ENCODE measurements at places on chromosomes 3 and 15.

DNA sequence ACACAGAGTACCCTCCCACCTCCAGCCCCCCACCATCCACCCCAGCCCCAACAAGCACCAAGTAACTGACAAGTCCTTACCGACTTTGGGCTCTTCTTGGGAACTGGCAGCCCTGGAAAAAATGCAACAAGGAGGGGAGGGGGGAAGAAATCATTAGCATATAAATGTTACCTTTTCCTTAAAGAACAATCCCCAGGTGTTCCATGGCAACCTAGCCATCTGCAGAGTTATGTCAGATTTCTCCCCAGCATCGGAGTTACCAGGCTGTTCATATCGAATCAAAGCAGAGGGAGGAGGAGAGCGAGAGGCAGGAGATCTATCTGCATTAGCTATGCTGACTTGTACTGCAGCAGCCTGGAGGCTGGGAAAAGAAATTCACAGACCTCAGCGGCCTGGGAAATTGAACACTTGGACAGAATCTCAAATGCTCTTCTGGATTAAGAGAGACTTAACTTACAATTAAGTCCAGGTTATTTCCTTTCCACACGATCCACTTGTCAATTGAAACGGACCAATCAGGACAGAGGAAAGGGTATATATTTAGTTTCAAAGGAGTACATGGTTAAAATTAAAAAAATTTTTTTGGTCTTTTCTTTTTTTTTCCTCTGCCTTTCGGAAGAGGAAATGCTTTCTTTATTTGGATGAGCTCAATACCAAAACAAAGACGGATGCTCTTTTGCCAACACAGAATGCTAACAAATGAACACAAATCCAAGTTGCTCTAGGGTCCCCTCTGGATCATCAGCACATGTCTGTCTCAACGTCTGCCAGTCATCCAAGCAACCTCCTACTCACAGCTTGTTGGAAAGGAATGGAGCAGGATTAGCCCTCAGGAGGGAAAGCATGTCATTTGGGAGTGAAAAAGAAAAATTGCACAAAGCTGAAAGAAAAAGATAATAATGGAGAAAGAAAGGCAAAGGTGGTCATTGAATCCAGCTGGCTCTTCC is 637.1 kb downstream of the MAGI1 start:
- no peak for DNase-seq

GRCh38 chr3:139620438-139620837 is 57.3 kb downstream of the NMNAT3 start:
- DNase-seq = no peak

GRCh38 chr15:46394463-46394862 is 759.6 kb downstream of the SQOR start:
- no peak for DNase-seq

- DNase-seq = no peak
These were observed 65.4 kb downstream of the KCNH8 start for GRCh38 chr3:19213603-19214220.

- no peak for DNase-seq
These were observed 4.8 kb downstream of the PDIA5 start for GRCh38 chr3:123071581-123071980.

DNA sequence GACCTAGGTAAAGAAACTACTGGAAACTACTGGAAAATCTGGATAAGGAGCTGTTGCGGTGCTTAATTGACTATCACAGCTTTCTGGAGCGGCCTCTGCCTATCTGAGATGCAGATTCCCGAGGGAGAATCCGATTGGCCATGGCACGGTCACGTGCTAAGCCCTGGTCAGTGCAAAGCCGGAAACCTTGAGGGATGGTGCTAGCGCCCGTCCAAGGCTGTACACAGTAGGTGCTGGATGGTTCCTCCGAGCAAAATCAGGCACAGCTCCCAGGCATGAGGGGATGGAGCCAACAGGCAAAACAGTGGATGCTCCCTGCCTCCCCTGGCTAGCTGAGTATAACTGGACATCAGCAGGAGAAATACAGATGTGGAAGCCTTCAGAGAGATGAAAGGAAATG is 238.7 kb upstream of the HES1 start:
- DNase-seq = no peak

DNA sequence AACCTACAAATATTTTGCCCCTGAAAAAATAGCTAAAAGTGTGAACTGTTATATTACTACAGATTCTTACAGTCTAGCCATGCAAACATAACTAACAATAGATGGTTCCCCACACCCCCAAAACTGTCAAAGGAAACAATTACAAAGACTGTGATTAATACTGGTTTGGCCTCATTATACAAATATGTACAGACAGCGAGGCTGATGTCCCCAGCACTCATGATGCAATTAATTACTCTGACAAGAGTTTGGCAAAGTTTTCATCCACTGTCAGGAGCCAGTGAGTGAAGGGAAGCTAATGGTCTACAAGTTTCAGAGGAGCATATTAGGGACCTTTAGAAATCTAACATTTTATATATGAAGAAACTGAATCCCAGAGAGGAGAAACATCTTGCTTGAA is 61.0 kb downstream of the HMG20A start:
- no peak for DNase-seq

DNA sequence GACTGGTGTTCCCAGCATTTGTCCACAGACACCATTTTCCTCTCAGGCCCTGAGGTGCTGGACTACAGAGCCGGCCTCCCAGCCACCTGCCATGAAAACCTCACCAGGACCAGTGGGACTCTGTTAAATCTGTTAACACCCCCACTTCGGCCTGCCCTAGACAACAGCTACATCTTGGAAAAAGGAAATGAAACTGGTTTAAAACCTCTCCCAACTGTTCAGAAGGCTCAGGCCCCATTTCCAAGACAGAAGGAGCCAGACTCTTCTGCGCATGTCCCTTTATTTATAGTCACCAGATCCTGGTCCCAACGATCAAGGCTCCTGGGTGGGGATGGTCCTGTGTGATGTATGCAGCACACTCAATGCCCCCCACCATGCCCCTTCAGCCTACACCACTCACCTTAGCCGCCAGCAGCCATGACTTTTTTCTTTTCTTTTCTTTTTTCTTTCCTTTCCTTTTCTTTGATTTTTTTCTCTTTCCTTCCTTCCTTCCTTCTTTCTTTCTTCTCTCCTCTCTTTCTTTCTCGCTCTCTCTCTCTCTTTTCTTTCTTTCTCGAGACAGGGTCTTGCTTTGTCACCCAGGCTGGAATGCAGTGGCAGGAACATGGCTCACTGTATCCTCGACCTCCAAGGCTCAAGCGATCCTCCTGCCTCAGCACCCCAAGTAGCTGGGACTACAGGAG is 25.5 kb upstream of the FLNB start:
- DNase-seq = no peak

DNA sequence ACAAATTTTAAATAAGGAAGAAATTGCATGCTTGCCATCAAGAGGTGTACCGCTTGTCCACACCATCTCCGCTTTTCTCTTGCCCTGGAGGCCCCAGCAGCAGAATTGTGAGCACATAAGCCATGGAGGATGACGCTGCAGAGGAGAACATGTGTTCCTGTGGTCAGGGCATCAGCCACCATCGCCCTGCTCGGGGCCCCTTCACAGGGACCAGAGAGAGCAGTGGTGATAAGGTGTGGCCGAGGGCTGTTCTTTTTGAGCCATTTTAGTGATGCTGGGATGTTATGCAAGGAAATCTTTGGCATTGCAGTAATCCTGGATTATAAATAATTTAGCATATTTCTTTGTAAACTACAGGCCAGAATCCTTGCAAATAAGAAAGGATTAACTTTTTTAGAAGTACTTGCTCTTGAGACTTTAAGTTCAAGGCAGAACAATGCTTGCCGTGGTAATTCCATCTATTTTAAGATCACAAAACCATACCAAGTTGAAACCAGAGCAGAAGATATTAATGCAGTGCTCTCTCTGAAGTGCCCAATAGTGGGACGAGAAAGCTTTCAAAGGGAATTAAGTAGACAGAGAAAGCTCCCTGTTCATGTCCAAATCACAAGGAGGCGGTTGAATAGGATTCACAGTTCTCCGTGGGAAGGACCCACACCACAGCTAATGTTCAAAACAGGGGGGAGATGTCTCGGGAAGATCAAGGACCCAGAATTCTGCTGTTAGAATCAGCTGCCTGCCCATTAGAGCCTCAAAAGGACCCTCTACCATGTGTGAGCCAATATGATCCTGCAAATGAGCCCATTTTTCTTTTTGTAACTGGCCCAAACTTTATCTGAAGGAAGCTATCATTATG is 338.5 kb downstream of the RORA start:
- DNase-seq = no peak

DNA sequence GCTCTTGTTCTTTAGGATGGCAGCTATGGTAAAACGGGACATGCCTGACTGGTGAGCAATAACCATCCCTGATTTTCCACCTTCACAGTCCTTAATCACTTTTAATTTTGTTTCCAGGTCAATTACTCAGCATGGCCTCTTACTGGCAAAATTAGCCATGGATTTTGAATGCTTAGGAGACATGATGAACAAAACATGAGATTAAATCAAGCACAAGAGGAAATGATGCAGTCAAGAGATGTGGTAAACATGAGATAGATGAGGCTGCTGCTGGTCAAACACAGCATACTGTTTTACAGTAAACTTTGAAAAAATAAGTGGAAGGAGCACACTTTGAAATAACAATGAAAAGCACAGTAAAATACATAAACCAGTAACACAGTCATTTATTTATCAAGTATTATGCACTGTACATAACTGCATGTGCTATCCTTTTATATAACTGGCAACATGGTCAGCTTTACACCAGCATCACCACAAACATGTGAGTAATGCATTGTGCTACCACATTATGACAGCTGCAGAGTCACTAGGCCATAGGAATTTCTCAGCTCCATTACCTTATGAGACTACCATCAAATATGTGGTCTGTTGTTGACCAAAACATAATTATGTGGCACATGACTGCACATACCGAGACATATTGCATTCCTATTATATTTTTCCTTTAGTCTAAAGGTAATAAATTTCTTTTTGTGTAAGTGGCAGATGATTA is 30.1 kb upstream of the ZNF502 start:
- DNase-seq = no peak

DNA sequence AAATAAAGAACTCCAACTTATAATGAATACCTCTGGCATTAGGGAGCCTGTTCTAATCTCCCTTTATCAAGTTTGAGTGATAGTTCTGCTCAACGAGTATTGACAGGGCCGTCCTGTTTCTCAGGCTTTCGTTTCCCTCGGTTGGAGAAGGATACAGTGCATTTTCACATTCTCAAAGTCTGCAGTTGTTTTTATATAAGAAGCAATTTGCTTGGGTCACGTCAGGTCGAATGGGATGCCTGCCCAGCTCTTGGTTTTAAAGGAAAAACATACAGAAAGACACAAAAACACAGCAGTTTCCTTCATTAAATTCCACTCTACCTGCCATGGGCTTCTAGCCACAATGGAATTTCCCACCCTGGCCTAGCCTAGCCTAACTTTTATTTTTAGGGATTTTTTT is 366.3 kb downstream of the TIGIT start:
- DNase-seq = no peak

- DNase-seq = no peak
These were observed 534.9 kb upstream of the ARRDC4 start for GRCh38 chr15:97425596-97425995.

- no peak for DNase-seq
These were observed 112.7 kb downstream of the CHSY1 start for GRCh38 chr15:101138913-101139880.

- DNase-seq = no peak
These were observed 6.7 kb downstream of the FOXB1 start for GRCh38 chr15:60010858-60011257.

DNA sequence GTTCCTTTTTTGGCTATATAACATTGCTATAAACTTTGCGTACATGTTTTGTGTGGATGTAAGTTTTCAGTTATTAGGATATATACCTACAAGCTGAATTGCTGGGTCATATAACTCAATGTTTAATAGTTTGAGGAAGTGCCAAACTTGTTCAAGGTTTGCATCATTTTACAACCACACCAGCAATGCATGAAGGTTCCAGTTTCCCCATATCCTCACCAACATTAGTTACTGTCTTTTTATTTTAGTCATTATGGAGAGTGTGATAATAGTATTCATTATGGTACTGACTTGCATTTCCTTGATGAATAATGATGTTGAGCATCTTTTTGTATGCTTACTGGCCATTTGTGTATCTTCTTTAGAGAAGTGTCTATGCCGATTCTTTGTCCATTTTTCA is 112.3 kb downstream of the NR1I2 start:
- DNase-seq = no peak

GRCh38 chr3:60289341-60290121 is 961.7 kb downstream of the FHIT start:
- DNase-seq = no peak

GRCh38 chr15:53472883-53473282 is 286.6 kb downstream of the WDR72 start:
- DNase-seq = no peak

DNA sequence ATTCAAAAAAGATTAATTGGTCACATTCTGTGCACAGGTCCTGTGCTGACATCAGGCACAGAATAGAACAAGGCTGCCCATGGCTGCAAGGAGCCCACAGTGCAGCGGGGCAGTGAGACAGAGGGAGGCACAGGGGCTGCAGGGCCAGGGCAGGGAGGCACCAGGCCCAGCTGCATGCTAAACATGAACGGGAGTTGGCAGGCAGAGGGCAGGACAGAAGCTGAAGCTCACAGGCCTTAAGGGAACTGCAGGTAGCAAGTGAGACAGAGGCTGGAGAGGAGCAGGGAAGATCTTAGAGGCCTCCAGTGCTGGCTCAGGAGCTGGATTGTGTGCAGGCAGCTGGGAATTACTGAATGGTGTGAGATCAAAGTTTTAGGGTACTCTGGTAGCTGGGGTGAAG is 26.2 kb downstream of the IDH3A start:
- DNase-seq = no peak

DNA sequence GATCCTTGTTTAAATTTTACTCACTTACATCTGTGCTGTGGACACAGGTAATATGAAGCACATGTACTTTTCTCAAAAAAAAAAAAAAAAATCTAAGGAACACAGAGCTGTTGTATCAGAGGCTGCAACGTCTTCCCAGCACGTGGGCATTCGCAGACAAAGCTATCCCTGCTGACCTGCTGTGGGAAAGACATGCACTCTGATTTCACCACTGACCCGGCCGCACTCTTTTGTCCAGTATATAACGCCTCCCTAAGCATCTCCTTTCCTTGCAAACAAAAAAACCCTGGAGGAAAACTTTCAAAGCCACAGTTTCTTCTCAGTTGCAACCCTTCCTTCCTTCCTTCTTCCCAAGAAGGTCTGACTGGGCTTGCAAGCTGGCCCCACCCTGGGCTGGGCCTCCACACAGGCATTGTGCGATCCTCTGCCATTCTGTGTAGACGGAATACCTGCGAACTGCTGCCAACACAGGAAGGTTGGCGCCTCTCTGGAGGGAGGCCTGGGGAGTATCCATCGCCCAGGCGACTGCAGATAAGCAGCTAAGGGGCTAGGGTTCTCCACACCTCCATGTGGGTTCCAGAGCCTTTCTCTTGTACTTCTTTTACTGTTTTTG is 50.8 kb downstream of the SLC12A8 start:
- no peak for DNase-seq

Data from stimulated activated naive CD4-positive, alpha-beta T cell treated with Interleukin-2 at 50 U/mL for 16 hours (primary cell).